ENCODE measurements at places on chromosomes 2 and 18. TPM values are rescaled to one million over a fixed set of nuclear protein-coding genes. Genes with fewer than 3 reads are reported as not detected.

CD8A gene
- total RNA-seq: 2.6 TPM

DNA sequence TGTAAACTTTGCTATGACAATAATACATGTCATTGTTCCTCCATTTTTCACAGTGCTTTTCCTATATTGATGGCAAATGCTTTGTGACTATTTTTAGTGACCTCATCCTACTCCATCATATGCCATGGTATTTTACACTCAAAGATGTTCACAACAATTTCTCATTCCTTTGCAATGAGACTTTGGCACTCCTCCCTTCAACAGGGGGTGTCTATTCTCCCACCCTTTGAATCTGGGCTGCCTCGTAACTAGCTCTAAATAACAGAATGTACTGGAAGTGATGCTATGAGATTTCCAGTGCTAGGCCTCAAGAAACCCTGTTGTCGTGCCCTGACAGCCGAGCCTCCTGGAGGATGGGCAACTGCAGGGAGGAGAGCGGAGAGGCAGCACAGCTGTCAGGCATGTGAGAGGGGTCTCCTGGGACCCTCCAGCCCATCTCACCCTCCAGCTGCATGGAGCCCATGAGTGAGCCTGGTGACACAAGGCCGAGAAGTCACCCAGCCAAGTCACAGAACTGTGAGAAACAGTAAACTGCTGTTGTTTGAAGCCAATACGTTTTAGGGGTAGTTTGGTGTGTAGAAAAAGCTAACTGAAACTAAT lies 103.1 kb upstream of the APCDD1 start:
- DNase-seq: no peak

GRCh38 chr2:169116993-169117392 lies 47.6 kb downstream of the DHRS9 start:
- DNase-seq: no peak

DNA sequence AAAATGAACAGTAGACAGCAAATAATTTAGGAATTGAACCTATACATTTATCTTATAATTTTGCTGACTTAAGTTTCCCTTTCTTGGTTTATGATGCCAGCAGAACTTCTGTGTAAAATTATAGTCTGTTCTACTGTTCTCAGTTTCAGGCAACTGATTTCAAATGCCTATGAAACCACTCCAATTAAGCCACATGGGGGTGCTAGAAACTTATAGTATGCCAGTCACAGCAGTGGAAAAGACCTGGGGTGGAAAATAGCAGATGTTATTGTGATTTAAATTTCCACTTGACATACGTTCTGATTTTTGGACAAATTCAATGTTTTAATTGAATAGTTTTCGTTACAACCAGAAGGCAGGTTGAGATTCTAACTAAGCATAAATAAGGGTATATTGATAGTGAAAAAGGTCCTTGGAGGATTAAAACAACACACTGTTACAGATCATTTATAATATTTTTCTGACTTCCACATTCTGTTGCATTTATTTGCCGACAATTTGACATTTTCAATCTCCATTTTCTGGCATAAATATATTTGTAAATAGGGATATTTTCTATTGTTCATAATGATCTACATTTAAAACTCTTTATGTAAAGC lies 61.4 kb downstream of the CPS1 start:
- DNase-seq: no peak

DNA sequence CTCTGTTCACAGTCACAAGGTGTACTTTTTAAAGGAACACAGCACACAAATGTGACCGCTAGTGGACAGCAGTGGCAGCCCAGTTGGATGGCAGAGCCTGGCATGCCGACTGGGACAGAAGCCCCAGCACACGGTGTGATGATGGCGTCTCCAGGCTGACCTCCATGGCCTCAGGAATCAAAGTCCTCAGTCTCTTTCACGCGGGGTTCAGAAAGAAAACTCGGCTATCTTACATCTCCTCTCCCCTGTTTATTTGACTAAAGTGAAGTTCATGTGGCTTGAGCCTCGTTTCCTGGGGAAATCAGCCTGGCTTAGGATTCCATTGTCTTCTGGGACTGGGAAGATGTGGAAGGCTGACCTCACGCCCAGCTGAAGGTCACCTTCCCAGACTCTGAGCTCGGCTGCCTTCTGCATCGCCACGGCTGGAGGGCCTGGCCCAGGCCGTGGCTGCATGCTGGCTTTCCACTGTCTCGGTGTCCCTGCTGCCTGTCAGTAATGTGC lies 56.1 kb downstream of the ASAP2 start:
- DNase-seq: no peak
